ENCODE measurements at places on chromosomes 7 and 10.

- DNase-seq = no peak
These were observed 40.4 kb downstream of the PDIA4 start for GRCh38 chr7:148987751-148988512.

GRCh38 chr7:113083132-113083815 lies 3.4 kb downstream of the GPR85 start:
- no peak for DNase-seq

DNA sequence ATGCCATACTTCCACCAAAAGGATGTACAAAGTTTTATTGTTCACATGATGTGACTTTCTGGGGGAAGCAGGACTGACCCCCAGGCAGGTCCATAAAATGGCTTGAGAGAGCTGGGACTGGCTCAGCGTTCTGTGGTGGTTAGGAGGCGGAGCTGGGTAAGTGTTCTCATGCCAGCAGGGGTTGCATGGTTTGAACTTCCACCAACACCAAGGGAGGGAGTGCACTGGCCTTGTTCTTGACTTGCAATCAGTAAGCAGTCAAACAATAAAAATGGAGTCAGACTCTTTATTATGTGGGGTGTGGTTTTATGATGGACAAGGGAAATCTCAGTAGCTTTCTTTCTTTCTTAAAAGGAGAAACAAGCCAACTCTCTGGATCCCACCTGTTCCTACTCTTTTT lies 95.4 kb upstream of the PRR15 start:
- no peak for DNase-seq

GRCh38 chr10:61903221-61903927 lies 1.9 kb downstream of the ARID5B start:
- peak; percentile 38 for DNase-seq

DNA sequence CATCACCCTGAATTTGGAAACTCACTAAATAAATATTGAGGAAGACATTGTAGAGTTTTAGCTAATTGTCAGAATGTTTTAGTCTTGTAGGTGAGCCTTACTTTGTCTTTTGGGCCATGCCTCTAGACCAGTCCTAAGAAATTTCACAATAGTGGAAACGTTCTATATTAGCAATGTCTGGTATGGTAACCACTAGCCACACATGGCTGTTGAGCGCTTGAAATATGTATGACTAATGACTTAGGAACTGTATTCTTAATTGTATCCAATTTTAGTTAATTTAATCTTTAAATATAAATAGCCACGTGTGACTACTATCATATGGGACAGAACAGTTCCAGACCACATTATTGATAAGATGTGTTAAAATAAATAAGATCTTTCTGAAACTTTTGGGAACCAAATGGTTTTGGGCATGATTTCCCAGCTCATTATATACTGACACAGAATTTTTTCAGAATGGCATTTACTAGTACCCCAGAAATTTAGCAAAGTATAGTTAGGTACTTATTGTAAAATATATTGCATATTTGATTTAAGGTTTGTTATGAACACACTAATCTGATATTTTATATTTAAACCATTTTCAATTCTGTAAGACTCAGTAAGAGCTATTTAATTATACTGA lies 95.0 kb downstream of the VPS50 start:
- DNase-seq = no peak

Measured in stimulated activated CD8-positive, alpha-beta memory T cell treated with anti-CD3 and anti-CD28 coated beads, Interleukin-4, amount 100 ng/mL, for 1 hour (primary cell).